ENCODE measurements at places on chromosomes 5 and 9.
A peak's percentile ranks its signal among the peaks of the same experiment; 100 is the strongest.

- no peak for DNase-seq
These were observed 1322.8 kb upstream of the DMAC1 start for GRCh38 chr9:9122230-9122875.

DNA sequence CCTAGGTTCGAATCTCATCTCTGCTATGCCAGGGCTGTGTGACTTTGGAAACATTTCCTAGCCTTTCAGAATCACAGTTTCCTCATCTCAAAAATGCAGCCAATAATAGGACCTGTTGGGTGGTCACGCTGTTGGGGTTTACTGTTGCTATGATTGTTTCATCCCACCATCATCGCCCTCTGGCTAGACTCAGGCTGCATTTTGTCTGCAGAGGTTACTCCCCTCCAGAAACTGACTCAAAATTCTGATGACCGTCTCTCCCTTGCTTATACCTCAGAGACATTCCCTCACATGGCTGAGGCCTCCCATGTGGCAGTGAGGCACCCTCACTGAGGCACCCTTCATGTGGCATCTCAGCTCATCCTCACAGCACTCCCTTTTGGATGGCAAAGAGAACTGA is 61.6 kb downstream of the COL27A1 start:
- DNase-seq = no peak

DNA sequence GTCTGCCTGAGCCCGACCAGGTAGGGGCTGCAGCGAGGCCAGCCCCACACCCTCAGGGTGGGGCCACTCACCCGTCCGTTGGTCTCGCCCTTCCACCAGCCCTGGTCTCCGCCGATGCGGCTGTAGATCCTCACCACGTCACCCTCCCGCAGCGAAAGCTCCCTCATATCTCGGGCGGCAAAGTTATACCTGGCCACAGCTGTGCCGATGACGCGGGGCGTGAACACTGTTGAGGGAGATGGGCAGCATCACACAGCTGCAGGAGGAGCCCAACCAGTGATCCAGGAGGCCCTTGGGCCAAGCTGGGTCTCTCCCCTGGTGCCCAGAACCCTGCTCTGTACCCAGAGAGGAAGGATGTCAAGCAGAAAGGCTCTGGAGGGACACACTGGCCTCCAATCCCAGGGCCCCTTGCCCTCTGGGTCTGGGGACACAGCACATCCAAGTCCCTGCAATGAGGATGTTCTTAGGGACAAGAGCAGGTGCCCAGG is 30.3 kb upstream of the SARDH start:
- DNase-seq = no peak

DNA sequence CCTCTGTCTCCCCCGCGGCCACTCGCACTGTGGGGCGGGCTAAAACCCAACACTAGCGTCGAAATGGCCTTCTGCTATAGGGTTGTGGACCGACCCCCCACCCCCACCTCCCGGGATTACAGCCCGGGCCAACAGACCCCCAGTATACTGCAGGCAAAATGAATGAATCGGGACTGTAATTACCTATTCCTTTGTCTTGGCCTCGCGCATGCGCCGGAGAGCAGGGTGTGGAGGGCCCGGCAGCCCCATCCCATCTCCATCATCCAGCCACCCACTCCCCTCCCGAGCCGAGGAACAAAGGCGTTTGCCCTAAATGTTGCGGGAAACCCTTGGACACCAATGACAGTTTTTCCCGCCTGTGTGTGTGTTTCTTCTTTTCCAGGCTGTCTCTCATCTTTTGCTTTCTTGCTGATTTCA is 1.6 kb downstream of the BASP1 start:
- DNase-seq = no peak

DNA sequence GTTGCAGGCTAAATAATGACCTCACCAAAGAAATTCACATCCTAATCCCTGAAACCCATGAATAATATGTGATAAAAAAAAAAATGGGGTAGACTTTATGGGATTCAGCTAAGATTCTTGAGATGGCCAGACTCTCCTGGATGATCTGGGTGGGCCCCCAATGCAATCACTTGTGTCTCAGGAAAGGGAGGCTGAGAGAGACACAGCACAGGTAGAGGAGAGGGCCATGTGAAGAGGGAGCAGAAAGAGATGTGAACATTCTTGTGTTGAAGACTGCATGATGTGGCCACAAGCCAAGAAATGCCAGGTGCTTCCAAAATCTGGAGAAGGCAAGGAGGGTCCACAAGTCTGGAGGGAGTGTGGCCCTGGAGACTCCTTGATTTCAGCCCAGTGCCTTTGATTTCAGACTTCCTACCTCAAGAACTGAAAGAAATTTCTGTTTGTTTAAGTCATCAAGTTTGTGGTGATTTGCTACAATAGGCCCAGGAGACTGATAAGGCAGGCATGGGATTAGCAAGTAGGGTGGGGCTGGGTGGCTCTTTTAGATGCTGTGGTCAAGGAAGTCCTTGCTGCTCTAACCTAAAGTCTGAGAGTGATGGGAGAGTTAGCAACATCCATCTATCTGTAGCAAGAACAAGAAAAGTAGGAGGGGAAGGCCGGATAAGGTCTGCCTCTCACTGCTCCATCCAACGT is 86.6 kb upstream of the FAM120A start:
- no peak for DNase-seq

DNA sequence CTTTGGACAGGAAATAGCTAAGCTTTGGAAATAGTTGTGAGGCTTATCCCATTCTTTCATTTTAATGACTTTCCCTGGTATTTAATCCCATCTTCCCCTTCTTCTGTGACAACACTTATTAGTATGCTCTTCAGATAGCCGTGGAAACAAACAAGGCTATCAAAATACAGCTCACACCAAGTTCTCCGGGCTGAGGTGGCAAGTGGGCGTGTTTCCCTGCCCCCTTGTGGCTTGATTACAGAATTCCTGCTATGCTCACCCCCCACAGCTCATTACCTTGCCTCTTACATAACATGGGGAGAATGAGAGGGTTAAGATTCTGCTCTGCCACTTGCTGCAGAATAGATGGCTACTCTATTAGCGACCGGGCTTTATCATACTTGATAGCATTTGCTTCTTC is 437.1 kb upstream of the TLE4 start:
- DNase-seq = peak; percentile 19

DNA sequence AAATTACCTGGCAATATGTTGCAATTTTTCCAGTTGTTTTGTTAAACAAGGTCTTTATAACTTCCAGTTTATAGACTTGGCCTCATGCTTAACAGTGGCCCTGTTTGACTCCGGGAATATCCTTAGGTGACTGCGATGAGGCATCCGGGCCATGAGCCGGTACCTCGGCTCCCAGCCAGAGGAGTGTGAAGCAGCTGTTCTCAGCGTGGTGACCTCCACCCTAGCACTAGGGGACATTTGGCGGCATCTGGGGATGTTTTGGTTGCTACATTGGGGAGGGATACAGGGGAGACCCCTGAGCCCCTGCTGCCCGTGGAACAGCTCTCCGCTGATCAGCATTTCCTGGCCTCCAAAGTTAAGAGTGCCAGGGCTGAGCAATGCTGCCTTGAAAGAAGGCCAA is 533.4 kb downstream of the IRX1 start:
- no peak for DNase-seq

- DNase-seq = no peak
These were observed 15.5 kb downstream of the DAPK1 start for GRCh38 chr9:87513161-87513560.

DNA sequence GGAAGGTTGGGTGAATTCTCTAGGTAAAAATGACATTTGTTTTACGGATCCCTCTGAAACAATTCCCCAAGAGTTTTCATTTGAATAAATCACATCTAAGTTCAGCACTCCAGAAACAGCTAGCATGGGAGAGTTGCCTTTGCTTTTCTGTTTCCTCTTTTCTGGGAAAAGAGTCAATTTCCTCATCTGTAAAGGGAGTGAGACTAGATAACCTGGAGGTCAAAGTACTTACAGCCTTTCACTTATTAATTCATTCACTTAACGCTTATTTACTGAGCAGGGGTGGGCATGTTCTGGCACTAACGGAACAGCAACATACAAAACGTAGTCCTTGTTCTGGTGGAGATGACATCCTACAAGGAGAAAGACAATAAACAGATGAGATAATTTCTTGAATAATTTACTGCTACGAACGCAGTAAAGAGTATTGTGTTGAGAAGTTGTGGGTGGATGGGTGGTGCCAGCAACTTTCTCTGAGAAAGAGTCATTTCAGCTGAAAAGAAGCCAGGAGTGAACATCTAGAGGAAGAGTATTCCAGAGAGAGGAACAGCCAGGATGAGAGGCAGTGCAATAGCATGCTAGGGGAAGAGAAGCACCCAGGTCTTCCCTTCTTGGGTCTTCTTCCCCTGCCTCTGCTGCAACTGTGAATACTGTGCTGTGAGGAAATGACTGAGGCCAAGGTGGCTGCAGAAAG is 335.6 kb downstream of the ZSWIM6 start:
- no peak for DNase-seq

GRCh38 chr5:134252671-134253070 is 26.8 kb upstream of the PPP2CA start:
- peak; percentile 35 for DNase-seq

GRCh38 chr9:16052757-16053530 is 500.1 kb downstream of the CCDC171 start:
- DNase-seq = no peak

DNA sequence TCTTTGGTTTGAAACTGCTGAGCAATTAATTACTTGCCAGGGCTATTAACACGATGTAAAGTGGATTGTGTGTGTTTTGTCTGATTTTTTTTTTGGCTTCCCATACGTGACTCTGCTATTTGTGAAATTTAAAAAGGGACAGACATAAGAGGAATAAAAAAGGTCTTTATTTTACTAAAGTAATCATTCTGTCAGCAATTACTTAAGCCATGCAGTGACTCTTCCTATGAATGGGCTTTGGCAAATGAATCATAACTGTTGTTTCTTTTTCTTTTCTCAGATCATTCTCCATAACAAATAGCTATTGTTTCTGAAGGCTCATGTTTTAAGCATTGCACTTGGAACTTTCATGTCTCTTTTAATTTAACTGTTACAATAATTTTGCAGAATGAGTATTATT is 461.3 kb upstream of the RORB start:
- DNase-seq = peak; percentile 83

DNA sequence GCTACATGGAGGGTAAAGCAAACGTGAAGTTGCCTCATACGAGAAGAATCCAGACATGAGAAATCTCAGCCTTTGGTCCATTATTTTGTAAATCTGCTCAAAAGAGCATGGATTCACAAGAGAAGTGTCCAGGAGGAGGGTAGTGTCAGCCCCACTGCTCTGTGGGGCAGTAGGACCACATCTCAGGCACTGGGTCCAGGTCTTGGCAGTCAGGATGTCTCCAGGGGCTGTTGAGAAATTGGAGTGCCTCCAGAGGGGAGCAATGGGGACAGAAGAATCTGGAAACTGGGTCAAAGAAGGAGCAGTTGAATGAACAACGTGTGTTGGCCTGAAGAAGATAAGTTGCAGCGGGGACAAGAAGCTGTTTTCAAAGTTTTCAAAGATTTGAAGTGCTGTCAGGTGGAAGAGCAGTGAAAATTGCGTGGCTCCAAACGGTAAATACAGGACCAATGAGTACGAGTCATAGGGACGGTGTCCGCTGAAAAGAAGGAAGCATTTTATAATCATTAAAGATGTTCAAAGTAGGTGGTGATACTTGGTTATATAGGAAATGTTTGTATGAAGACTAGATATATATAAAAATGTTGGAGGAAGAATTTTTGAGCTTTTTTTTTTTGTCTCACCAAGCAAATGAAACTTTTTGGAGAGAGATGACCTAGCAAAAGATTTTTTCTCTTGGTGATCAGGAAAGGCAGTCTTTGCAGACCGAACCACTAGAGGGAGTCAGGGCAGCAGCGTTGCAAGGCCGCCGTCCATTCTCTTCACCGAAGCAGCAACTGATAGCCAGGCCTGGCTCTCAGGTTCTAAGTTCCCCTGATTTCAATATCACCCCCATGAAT is 57.1 kb upstream of the ZBED3 start:
- DNase-seq = peak; percentile 78

DNA sequence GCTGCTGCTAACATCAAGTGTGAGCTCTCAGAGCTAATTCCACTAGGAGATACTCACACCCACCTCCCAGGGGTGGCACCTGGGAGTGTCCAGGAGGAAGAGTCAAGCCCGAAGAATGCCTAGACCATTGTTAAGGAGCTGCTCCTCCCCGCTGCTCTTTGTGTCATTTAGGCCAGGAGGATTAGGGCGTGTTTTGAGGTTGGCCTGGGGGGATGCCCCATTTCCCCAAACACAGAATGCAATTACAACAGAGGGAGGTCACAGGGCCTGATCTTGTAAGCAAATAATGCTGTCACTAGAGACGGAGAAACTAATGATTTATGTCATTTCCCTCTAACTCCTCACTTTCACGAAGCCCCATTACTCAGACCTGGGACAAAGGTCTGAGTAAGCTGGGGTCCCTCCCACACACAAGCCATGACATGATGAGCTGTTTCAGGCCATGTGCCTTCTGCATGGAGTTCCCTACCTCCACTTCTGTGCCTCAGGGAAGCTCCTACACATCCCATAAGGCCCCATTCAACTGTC is 312.5 kb downstream of the ACTL7B start:
- DNase-seq = no peak

DNA sequence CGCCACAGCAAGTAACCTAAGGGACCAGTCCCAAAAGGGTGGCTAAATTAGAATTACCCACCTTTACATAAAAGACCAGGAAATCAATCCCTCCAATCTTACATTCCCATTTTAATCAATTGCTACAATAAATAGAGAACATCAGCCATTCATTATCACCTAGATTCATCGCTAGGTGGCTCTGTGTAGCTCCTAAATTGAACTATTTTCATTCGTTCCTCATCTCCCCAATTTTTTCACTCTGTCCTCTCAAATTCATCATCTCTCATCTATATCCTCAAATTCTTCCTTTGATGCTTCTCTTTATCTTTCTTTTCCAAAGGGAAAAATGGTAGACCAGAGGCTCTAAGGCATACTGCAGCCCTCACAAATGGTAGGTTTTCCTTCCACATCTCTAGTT is 108.2 kb upstream of the TNC start:
- DNase-seq = peak; percentile 40

GRCh38 chr5:7244208-7244607 is 151.7 kb upstream of the ADCY2 start:
- DNase-seq = no peak

- peak; percentile 91 for DNase-seq
These were observed 65.3 kb downstream of the MARCHF3 start for GRCh38 chr5:126965061-126965475.
